A549 treated with ZK216348 at 1 μM for 4 hours (cell line): ENCODE measurements at places on chromosomes 5 and 9. TPM values are rescaled to one million over a fixed set of nuclear protein-coding genes. Genes with fewer than 3 reads are reported as not detected.

Gene OR1J2
- total RNA-seq, result not detected in 5 replicates

Gene PLAC8L1
- 0.34 to 0.75 TPM (median 0.70 TPM) in 3 of 5 replicates, not detected in the others for total RNA-seq

Gene TTC23L
- 0.48 to 1.1 TPM in 2 of 5 replicates, not detected in the others for total RNA-seq

Gene CXCL14
- 0.14 to 0.15 TPM (median 0.14 TPM) in 3 of 5 replicates, not detected in the others for total RNA-seq

Gene RABGAP1
- total RNA-seq, result 11.6 to 15.3 TPM (median 15.1 TPM) in 5 replicates

Gene TRAF2
- total RNA-seq, result 29.7 to 66.1 TPM (median 60.1 TPM) in 5 replicates

Gene CCDC183
- total RNA-seq, result 0.11 to 0.74 TPM (median 0.72 TPM) in 3 of 5 replicates, not detected in the others

Gene PRRC1
- total RNA-seq, result 36.1 to 56.1 TPM (median 47.3 TPM) in 5 replicates

Gene DRD1
- 0.09 to 0.59 TPM (median 0.24 TPM) in 5 replicates for total RNA-seq

Gene SPINK6
- 0.52 to 1.7 TPM (median 0.65 TPM) in 3 of 5 replicates, not detected in the others for total RNA-seq

Gene LOX
- 0.76 to 1.7 TPM (median 1.4 TPM) in 5 replicates for total RNA-seq

Gene LIX1
- not detected in 5 replicates for total RNA-seq

Gene KLF4
- 19.6 to 24.4 TPM (median 20.6 TPM) in 5 replicates for total RNA-seq

Gene LRRC70
- total RNA-seq, result 0.25 TPM in 1 of 5 replicates, not detected in the others

Gene SLC34A3
- 0.13 to 0.19 TPM in 2 of 5 replicates, not detected in the others for total RNA-seq

Gene DENND4C
- total RNA-seq, result 12.6 to 19.1 TPM (median 17.7 TPM) in 5 replicates

Gene KLHL9
- total RNA-seq, result 11.7 to 20.5 TPM (median 18.7 TPM) in 5 replicates

Gene FYB1
- total RNA-seq, result 9.7 to 18.1 TPM (median 12.6 TPM) in 5 replicates

Gene ADGRV1
- 0.57 to 0.91 TPM (median 0.78 TPM) in 5 replicates for total RNA-seq

Gene C7
- total RNA-seq, result not detected in 5 replicates
